Activated CD4-positive, alpha-beta memory T cell treated with anti-CD3 and anti-CD28 coated beads for 36 hours (primary cell): ENCODE measurements at places on chromosomes 11 and 22. TPM values are rescaled to one million over a fixed set of nuclear protein-coding genes. Genes with fewer than 3 reads are reported as not detected.

The TST gene
- total RNA-seq, result 5.5 TPM

The MS4A4A gene
- total RNA-seq, result not detected

The TMEM132A gene
- 5.7 TPM for total RNA-seq

The KCTD14 gene
- total RNA-seq, result not detected

The NLRP14 gene
- total RNA-seq, result not detected

The MAPK1 gene
- 70.2 TPM for total RNA-seq

The SCN2B gene
- total RNA-seq, result not detected

The SCGB1C1 gene
- not detected for total RNA-seq

The NRGN gene
- total RNA-seq, result 15.3 TPM

The ZC3H12C gene
- total RNA-seq, result 0.69 TPM

The EMID1 gene
- total RNA-seq, result not detected

The SYT7 gene
- not detected for total RNA-seq

The ZNF215 gene
- 0.57 TPM for total RNA-seq

The OR5M11 gene
- total RNA-seq, result not detected

The SCGB2A2 gene
- total RNA-seq, result not detected

The VPS51 gene
- total RNA-seq, result 99.2 TPM

The PDE2A gene
- 0.97 TPM for total RNA-seq

The TYR gene
- total RNA-seq, result not detected

The HTR3B gene
- not detected for total RNA-seq

The TEX12 gene
- total RNA-seq, result 0.29 TPM

The KCNQ1 gene
- 10.7 TPM for total RNA-seq
